Mesothelial cell of epicardium (in vitro differentiated cells): ENCODE measurements at places on chromosomes 3 and 15. TPM values are rescaled to one million over a fixed set of nuclear protein-coding genes. Genes with fewer than 3 reads are reported as not detected.

PROS1 gene
- total RNA-seq: 15.4 to 16.9 TPM (median 16.0 TPM) in 3 replicates

UBAP1L gene
- total RNA-seq: 10.7 to 11.6 TPM (median 10.9 TPM) in 3 replicates

EXD1 gene
- total RNA-seq: not detected in 3 replicates

DNA sequence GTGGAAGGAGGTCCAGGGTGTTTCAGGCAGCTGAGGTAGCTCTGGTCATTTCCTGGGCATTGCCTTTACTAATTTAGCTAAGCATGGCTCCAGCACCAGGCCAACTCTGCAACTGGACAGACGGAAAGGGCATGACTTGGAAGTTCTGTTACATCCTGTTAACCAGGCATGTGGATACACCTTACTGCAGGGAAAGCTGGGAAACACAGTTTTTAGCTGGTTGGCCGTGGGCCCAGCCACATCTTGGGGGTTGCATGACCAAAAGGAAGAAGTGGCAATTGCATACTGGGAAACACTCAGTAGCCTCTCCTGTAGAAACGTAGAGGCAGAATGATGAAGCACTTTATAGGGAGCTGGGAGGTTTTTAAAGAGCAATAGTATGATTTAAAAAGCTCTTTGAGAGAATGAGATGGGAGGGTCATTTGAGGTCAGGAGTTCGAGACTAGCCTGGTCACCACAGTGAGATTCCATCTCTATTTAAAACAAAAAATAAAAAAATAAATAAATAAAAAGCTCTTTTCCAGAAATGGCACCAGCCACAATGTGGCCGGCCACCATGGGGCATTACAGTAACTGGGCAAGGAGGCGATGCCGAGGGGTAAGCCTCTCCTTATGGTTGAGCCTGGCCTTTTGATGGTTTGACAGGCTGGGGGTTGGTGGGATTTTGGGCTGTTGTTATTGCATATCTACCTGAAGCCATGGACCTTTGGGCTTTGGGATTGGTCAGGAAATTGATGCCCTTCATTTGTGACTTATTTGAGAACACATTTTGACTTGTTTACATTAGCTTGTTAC, 28.6 kb downstream of the TRAK1 start:
- H3K4me1 ChIP-seq: peaks cover 44% of the 10 kb centered on the region
- H3K27me3 ChIP-seq: no peaks in the 10 kb centered on the region
- H3K27ac ChIP-seq: no peak overlapping the region

DNA sequence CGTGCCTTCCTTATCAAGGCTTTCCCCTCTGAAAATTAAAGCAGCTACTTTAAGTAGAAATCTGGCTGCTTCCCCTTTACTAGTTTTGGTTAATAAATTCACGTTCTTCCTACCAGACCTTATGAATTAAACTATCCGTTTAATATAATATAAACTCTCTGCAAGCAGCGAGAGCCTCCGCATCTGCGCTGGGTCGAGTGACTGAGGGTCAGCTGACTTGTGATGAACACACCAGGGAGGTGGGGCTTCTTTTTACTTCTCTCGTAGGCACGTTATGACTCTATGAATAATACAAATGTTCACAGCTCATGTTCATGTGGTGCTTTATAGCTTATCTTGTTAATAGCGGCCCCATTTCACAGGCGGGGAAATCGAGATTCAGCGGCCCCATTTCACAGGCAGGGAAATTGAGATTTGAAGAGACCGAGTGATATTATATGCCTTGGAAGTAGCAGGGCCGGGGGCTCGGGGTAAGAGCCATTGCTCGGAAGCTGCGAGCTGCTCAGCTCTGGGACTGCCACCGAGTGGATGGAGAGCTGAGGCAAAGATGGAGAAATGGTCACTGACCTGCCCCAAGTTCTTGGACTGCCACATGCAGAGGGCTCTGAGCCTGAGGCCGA, 8.3 kb downstream of the MUC4 start:
- H3K27me3 ChIP-seq: peaks cover 12% of the 10 kb centered on the region
- H3K36me3 ChIP-seq: no peaks in the 10 kb centered on the region
- H3K4me3 ChIP-seq: no peak overlapping the region
- no peak overlapping the region for H3K27ac ChIP-seq

DNA sequence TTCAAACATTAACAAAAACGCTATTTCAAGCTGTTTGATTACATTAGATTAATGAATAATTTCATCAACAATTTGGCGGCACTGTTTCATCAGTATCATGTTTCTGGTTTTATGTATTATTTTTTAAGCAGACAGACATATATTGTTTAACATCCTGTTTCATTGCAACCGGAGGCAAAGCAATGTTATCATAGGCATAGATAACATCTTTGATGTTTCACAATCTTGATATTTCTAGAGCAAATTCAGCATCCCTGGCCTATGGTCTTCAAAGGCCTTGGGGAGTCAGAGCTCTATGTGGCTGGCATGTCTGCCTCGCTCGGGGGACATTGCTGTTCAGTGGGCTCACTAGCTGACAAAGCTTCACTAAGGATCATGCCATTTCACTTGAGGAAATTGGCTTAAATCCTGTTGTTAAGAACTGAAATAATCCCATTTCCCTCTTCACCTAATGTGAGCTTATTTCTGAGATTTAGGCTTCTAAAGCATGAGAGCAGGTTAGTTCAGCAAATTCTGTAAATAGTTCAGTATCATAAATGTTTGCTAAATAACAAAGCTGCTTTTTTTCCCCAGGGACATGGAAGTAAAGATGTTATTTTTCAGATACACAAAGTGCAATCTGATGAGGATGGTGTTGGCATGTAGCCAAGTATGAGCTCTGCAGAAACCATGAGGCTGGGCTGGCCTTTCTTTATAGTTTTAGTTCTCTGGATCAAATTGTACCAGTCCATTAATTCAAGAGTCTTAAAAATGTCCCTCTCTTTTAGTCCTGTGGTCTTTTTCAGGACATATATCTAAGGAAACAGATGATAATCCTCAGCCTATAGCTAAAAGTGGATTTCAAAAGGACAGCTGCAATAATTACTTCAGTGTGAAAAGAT, 941.4 kb downstream of the PLOD2 start:
- H3K36me3 ChIP-seq: no peaks in the 10 kb centered on the region
- H3K4me1 ChIP-seq: peaks cover 14% of the 10 kb centered on the region
- no peak for DNase-seq
- H3K27ac ChIP-seq: peak overlapping the region; percentile 39

DNA sequence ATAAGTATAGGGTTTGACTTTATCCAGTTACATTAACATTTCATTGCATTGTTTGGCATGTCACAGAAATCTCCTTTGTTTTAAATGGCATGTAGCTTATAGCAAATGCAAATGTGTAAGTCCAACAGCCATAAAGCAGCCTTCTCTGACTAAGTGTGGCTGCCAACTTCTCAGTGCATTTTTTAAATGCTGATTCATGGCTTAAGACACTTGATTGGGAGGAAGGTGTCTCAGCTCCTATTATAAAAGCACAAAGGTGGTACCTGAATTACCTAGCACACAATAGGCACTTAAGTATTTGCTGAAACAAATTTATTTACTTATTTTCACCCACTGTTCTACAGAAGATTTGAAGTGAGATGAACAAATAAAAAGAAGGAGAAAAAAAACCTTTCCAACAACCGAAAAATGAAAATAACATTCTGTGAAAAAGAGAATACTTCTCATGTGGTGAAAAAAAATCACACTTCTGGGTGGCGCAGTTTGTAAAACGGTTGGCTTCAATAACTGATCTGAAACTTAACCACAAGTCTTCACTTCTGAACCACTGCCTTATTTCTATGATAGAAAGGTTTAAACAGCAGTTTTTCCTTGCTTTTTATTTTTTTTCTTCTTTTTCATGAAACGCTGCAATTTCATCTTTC, 105.5 kb upstream of the ICE2 start:
- H3K27ac ChIP-seq: no peak overlapping the region
- H3K27me3 ChIP-seq: peaks cover 30% of the 10 kb centered on the region
- H3K36me3 ChIP-seq: no peaks in the 10 kb centered on the region
- peaks cover 31% of the 10 kb centered on the region for H3K4me1 ChIP-seq
- H3K4me3 ChIP-seq: no peak overlapping the region
- no peak for DNase-seq

GRCh38 chr3:139555249-139555648, 15.7 kb upstream of the RBP1 start:
- H3K36me3 ChIP-seq: no peaks in the 10 kb centered on the region
- H3K27ac ChIP-seq: peak overlapping the region; percentile 87
- no peaks in the 10 kb centered on the region for H3K27me3 ChIP-seq
- no peak for DNase-seq
- H3K4me3 ChIP-seq: no peak overlapping the region
- peaks cover 59% of the 10 kb centered on the region for H3K4me1 ChIP-seq

GRCh38 chr3:85303156-85303555, 344.4 kb downstream of the CADM2 start:
- no peak overlapping the region for H3K27ac ChIP-seq
- no peaks in the 10 kb centered on the region for H3K4me1 ChIP-seq
- H3K27me3 ChIP-seq: no peaks in the 10 kb centered on the region
- DNase-seq: no peak
- no peaks in the 10 kb centered on the region for H3K36me3 ChIP-seq

DNA sequence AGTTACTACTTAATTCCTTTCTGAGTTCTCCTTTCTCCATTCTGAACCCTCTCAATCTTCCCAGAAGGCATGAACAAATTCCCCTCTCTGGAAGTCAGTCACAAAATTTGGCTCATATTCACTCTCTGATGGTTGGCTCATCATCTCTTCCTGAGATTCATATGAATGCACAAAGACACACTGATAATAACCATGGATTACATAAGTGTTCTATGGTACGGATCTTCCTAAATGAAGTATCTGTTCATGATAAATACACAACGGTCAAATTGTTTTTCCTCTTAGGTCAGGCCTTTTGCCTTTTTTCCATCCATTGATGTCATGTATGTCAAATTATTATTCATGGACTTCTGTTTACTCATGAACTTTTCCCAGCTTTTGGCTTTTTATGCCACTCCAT, 162.6 kb downstream of the P2RY1 start:
- H3K4me3 ChIP-seq: no peak overlapping the region
- no peak for DNase-seq
- H3K4me1 ChIP-seq: no peaks in the 10 kb centered on the region
- H3K36me3 ChIP-seq: no peaks in the 10 kb centered on the region
- H3K27ac ChIP-seq: no peak overlapping the region

GRCh38 chr3:10192953-10193691, 28.4 kb downstream of the IRAK2 start:
- H3K4me1 ChIP-seq: peaks cover 10% of the 10 kb centered on the region
- peak overlapping the region; percentile 12 for H3K27ac ChIP-seq
- H3K27me3 ChIP-seq: no peaks in the 10 kb centered on the region

DNA sequence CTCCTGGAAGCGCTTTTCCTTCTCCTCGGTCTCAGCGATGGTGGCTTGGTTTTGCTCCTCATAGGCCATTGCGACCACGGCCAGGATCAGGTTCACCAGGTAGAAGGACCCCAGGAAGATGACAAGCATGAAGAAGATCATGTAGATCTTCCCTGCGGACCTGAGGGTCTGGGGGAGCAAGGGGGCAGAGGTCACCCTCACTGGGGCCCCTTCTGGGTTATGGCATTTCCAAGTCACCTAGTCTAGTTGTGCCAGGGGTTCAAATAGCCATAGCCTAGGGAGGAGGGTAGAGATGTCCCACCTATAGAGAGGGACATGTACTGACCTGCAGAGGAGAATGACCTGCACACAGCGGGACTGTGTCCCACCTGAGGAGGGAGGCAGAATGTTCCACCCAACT, 43.5 kb downstream of the SCN5A start:
- H3K4me1 ChIP-seq: no peaks in the 10 kb centered on the region
- no peak for DNase-seq
- H3K27me3 ChIP-seq: peaks cover 10% of the 10 kb centered on the region
- no peaks in the 10 kb centered on the region for H3K36me3 ChIP-seq
- no peak overlapping the region for H3K4me3 ChIP-seq

DNA sequence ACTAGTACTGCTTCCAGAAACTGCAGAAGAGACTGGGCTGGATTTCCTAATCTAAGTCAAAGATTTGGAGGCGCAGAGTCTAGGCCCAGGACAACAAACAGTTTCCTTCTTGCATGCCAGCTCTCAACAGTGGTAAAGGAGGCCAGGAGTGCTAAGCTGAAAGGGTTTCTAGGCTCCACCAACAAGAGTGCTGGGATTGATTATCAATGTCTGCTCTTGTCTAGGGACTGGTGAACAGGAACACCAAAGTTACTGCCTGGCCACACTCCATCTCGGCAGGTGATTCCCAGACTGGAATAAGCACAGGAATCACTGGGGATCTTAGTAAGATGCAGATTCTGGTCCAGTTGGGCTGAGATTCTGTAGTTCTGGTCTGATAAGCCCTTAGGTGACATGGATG, 22.8 kb upstream of the FGD5 start:
- no peak overlapping the region for H3K4me3 ChIP-seq
- H3K4me1 ChIP-seq: peaks cover 13% of the 10 kb centered on the region
- no peak overlapping the region for H3K27ac ChIP-seq
- peaks cover 61% of the 10 kb centered on the region for H3K27me3 ChIP-seq
- H3K36me3 ChIP-seq: no peaks in the 10 kb centered on the region

DNA sequence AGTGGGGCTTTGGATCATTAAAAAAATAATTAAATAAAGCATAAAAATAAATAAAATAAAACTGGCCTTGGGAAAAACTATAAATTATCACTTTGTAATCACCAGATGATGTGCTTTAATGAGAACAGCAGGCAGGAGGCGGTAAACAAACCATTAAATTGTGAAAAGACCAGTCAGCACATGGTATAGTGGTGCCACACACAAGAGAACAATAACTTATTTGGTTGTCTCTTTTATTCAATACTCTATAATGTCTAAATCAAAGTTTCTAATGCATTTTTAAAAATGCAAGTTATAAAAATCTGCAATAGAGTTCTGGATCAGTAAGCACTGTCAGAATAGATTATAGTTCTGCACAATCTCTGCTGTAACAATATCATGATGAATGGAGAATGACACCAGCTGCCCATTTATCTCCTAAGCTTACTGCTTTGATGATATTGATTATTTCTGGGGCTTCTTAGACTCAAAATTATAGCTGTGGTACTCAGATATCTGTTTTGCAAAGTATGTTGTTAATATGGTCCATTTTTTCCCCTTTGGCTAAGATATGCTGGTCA, 259.3 kb downstream of the NAALADL2 start:
- H3K4me3 ChIP-seq: no peak overlapping the region
- peaks cover 9% of the 10 kb centered on the region for H3K36me3 ChIP-seq
- no peaks in the 10 kb centered on the region for H3K27me3 ChIP-seq
- no peaks in the 10 kb centered on the region for H3K4me1 ChIP-seq
- no peak overlapping the region for H3K27ac ChIP-seq

GRCh38 chr3:46293991-46294833, 52.0 kb downstream of the CCR3 start:
- H3K4me1 ChIP-seq: no peaks in the 10 kb centered on the region
- no peaks in the 10 kb centered on the region for H3K36me3 ChIP-seq
- peaks cover 5% of the 10 kb centered on the region for H3K27me3 ChIP-seq
- H3K4me3 ChIP-seq: no peak overlapping the region
